ENCODE measurements at places on chromosomes 3 and 15.

- DNase-seq, result no peak
Observed at GRCh38 chr3:184750349-184751083, 38.7 kb upstream of the MAGEF1 start.

- DNase-seq, result peak; percentile 47
Observed at GRCh38 chr15:90869601-90870353, 1.4 kb downstream of the FURIN start.

GRCh38 chr15:69885173-69885955 lies 212.4 kb downstream of the TLE3 start:
- no peak for DNase-seq

DNA sequence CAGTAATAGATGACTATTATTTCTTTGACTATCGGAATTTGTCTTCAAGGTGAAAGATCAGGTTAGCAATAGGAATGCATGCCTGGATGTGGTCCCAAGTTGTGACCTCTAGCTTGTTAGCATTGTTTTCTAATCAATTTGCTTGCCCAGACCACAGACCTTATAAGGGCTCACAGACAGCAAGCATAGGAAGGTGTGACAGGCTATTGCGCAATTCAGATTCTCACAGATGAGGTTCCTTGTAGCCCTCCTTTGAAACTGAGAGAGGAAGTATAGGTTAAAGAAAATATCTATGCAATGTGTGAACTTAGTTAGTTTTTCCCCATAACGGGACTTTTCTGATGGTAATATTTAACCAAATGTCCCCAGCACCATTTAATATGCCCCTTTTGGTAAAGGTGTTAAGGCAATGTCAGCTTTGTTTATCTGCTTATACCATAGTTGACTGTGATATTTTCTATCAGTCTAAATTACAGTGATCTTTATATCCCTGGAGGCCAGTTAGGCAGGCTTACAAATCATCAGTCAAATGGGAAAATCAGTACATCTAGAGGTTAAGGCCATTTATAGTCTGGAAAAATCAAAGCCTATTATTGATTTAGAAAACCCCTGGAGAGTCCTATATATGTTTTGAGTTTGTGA lies 168.1 kb upstream of the MBNL1 start:
- DNase-seq, result no peak

GRCh38 chr3:9398700-9399336 lies 1.4 kb downstream of the SETD5 start:
- peak; percentile 41 for DNase-seq

GRCh38 chr3:59286791-59287531 lies 237.1 kb upstream of the CFAP20DC start:
- DNase-seq, result peak; percentile 21

DNA sequence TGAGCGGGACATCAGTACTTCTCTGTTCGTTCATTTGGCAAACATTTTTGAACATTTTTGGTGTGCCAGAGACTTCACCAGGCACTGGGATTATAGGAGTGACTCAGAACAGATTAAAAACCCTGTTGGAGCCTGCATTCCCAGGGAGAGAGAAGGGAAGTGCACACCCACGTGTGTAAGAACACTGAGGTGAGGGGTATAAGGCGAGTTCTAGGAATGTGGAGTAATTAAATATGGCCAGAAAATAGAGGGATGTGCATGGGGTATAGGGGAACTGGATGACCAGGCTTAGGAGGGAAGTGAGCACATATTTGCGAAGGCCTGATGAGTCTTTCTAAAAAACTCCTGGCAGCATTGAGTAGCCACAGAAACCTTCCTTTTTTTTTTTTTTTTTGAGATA lies 401.2 kb upstream of the C2CD4B start:
- DNase-seq, result no peak

DNA sequence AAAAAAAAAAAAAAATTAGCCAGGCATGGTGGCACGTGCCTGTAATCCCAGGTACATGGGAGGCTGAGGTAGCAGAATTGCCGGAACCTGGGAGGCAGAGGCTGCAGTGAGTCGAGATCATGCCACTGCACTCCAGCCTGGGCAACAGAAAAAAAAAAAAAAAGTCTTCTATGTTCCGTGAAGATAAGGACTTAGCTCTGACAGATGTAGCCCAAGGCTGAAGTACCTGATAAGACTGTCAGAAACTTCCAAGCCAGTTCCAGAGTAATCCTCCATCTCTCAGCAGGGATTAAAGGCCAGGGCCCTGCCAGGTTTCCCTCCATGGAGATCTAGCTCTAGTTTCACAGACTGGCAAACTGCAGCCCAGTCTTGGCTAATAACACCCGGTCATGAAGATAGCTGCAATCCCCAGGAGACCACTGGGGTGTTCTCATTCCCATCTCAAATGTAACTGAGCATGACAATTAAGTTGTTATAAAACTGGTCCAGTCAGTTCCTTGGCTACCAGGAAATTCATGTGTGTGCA lies 8.5 kb downstream of the CDCP1 start:
- no peak for DNase-seq

GRCh38 chr3:152549263-152549662 lies 280.5 kb downstream of the MBNL1 start:
- no peak for DNase-seq

GRCh38 chr3:1469687-1470086 lies 376.9 kb downstream of the CNTN6 start:
- no peak for DNase-seq

DNA sequence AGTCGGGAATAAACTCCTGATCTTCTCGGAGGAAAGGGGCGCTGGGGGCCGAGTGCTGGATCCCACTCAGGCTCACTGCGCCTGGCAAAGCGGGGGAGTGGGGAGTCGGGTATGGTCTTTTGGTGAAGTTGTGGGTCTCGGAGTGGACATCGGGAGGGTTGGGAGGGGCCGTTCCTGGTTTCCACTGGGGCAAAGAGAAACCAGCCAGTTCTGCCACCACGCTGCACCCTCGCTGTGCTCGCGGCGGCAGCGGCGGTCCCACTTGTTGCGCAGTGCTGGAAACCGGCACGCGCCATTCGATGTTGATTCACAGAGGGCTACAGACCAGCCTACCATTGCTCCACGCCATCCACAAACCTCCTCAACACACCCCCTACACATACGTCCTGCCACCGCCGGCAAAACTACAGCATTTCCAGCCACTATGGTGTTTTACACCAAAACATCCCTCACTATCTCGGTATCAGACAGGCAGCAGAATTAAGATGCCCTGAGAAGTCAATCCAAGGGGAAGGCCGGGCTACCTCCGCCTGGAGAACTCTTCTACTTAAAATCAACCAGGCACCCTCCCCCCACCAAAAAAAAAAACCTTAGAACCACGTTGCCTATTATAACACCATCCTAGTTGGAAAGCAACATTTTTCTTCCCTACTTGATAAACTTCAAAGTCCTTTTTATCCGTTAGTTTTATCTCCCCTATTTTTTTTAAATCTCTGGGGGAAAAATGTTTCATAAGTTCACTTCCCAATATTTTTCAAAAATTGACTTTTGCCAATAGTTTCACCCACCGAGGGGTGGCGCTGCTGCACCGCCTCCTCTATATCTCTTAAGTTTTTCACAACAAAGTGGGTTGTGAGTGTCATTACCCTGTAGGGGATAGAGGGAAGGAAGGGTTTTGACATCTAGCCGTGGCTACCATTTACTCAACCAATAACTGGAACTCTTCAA lies 3.6 kb downstream of the BCL6 start:
- DNase-seq, result peak; percentile 84

DNA sequence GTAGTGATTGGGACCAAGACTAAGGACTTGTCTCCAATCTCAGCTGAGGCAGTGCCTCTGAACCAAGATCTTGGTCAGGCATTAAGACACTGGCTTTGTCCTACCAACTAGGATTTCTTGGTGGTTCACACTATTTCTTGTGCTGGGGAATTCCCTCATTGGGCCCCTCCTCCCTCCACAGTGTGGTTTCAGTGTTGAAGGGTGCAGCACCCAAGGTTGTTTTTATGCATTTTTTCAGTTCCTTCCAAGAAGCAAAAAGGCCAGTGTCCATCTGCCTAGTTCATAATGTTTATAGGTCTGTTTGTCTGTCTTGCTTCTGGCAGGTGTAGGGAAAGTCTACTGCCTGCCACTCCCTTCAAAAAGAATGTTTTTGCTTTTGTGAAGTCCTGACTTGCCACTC lies 10.6 kb upstream of the ITPKA start:
- DNase-seq, result peak; percentile 44

GRCh38 chr3:34046154-34046553 lies 247.7 kb downstream of the PDCD6IP start:
- DNase-seq, result no peak

- no peak for DNase-seq
Observed at GRCh38 chr3:17478673-17479072, 263.8 kb downstream of the TBC1D5 start.

GRCh38 chr15:51672155-51672687 lies 9.1 kb upstream of the SCG3 start:
- no peak for DNase-seq

DNA sequence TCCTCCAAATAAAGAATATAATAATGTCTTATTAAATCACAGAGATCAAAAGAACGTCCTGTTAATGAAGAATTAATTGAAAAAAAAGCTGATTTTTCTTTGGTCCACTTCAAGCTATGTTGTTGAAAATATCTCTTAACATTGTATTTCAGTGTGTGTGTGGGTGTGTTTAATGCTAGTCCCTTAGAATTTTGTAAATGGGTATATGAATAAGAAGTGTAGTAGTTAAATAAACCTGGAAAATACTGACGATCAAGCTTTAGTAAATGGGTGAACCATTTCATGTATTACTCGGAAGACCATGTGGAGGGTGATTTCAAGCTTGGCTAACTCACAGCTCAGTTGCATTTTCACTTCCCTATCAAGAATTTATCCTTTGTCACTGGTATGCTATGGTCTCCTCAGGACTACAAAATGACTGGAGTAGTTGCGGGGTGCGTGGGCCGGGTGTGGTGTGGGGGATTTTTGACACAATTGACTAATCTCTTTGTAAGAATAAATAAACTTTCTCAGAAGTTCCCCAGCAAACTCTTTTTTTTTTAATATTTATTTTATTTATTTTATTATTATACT lies 586.4 kb downstream of the GRM7 start:
- no peak for DNase-seq

- no peak for DNase-seq
Observed at GRCh38 chr15:29774900-29775299, 47.4 kb downstream of the TJP1 start.

DNA sequence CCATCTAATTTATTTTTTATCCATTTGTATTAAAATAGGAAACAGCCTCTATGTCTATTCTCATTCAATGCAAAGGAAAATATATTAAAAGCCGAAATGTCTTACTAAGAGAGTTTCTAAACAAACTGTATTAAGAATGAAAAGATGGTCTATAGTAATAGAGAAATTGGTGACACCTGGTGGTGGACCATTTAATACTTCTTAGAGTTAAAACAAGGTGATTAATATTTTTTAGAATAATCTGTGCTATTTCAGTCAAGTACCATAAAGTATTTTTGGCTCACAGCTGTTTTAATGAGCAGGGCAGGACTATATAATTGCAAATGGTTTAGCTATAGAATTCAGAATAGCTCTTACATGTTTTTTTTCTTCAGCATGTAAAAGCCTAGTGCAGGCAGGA lies 55.7 kb downstream of the SYNPR start:
- no peak for DNase-seq

DNA sequence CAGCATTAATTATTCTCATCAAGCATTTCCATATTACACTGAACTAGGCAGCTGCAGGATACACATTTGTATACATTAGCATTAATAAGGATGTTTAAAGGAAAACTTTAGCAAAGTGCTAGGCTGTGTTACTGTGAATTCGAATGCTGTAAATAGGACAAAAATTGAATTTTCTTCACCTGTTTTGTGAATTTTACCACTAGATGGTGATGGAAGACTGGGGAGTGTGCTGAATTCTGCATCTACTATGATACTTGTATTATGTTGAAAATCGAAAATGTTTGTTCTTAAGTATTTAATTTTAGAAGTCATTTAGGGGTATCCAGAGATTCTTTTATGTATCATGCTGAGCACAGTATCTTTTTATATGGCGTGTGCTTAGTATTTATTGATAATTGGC lies 12.3 kb upstream of the P2RY14 start:
- DNase-seq, result no peak

- DNase-seq, result no peak
Observed at GRCh38 chr3:113629584-113630421, 66.6 kb downstream of the USF3 start.

DNA sequence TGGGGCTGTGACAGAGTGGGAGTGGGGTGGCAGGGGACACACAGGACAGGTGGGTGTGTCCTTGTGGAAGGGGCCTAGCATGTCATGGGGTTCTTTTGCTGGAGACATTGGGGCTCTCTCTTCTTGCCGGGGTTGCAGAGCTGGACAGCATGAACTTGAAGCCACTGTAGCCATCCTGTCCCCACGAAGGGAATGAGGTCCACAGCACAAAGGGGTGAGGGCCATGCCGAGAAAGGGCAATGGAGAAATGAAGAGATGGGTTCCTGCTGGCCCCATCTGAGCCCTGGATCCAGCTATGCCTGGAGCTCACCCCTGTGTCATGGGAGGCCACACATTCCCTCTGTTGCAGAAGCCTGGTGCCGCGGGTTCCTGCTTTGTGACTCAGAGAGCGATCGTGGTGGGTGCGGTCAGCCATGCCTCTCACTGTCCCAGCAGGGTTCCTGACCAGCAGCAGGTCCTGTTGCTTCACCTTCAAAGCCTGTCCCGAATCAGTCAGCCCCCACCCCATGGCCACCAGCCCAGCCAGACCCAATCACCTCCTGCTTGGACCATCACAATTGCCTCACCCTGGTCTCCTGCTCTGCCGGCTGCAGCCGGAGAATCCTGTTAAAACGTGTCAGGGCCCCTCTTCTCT lies 50.0 kb downstream of the DNAJB8 start:
- DNase-seq, result no peak

- DNase-seq, result no peak
Observed at GRCh38 chr3:196016485-196016884, 65.4 kb downstream of the TFRC start.

GRCh38 chr3:100040451-100041225 lies 73.7 kb downstream of the FILIP1L start:
- no peak for DNase-seq

GRCh38 chr3:56494679-56495322 lies 26.5 kb upstream of the ERC2 start:
- DNase-seq, result peak; percentile 68

GRCh38 chr15:38670128-38671005 lies 105.8 kb upstream of the RASGRP1 start:
- peak; percentile 52 for DNase-seq

DNA sequence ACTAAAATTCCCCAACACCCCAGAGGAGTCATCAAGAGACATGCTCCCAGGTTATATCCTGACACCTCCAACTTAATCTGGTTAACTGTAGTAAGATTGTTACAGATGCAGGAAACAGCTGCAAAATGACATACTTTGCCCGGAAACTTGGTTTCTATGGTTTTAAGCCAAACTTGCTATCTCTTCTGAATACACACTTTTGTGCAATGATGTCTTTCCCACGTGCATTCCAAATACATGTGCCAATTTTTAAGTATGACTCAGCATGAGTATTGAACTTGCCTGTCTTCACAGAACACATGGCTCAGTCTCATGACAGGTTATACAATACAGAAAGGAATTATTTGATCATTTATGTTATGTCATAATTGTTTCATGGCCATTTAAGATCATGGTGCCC lies 207.0 kb upstream of the DCBLD2 start:
- DNase-seq, result no peak

DNA sequence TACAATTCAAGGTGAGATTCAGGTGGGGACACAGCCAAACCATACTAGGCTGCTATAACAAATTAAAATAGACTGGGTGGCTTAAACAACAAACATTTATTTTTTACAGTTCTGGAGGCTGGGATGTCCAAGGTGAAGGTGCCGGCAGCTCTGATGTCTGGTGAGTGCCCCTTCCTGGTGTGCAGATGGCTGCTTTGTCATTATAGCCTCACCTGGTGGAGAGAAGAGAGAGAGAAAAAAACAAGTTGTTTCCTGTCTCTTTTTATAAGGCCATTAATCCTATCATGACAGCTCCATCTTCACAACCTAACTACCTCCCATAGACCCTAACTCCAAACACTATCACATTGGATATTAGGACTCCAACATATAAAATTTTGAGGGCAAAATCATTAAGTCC lies 279.7 kb downstream of the ZIC1 start:
- no peak for DNase-seq

All from stimulated activated CD4-positive, alpha-beta T cell treated with anti-CD3 and anti-CD28 coated beads, Interleukin-2, amount 100 ng/mL, for 24 hours (primary cell).